GM18507 (cell line): ENCODE measurements at places on chromosomes 12 and 14.

- no peak for DNase-seq
Observed at GRCh38 chr12:31325524-31325875, 450 bp downstream of the SINHCAF start.

DNA sequence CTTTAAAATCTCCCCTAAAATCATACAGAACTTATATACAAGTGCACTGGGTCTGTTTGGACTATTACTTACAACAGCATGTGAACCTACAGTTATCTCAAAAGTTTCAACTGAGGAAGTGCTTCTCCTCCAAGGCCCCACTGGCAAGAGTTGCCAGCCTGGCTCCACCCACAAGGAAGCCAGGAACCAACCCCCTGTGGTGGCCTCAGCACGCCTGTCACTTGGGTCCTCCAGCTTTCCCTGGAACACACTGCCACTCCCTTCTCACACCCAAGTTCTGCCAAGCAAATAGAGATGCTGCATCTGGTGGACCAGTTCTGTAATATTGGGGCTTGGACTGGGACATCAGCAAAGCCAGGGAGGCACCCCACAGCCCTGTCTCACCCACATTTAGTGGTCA is 115.4 kb downstream of the GCH1 start:
- DNase-seq = no peak

GRCh38 chr12:114191581-114191980 is 214.4 kb downstream of the TBX5 start:
- no peak for DNase-seq

DNA sequence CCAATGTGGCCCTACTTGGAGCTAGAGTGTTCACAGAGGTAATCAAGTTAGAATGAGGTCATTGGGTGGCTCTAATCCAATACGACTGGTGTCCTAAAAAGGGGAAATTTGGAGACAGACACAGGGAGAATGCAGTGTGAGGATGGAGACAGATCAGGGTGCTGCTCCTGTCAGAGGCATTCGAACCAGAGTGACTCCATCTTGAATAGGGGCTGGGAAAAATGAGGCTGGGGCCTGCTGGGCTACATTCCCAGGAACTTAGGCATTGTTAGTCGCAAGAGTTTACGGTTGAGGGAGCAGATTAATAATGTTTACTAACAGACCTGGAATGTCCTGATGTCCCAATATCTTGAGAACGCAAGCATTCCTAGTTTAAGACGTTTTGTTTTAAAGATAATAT is 20.2 kb downstream of the TNFAIP2 start:
- DNase-seq = no peak

- DNase-seq = no peak
Observed at GRCh38 chr12:13146336-13146938, 43.0 kb upstream of the GSG1 start.

GRCh38 chr12:54628186-54628846 is 6.4 kb downstream of the LACRT start:
- no peak for DNase-seq

DNA sequence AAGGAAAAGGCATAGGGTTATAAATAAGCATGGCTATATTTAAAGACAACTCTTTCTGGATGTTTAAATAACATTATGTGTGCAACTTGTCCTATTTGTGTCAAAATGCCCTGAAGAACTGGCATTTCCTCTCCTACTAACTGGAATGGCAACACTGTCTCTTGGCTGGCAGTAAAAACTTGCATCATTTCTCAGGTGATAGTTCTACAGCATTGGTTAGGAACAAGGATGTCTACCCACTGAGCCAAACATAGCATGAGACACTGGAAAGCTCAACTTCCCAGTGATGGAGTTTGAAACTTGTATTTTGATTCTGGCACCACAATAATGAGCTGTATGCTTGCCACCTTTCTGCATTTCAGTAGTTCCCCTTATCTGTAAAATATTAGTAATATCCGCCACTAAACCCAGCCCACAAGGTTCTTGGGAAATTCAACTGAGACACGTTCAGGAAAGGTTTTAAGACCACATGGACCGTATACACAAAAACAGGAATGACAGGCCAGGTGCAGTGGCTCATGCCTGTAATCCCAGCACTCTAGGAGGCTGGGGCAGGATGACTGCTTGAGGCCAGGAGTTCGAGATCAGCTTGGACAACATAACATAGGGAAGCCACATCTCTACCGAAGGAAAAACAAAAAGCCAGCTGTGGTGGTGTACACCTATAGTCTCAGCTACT is 5.1 kb downstream of the SLC38A2 start:
- DNase-seq = no peak
